ENCODE measurements at places on chromosomes 12 and 14.

- no peak for DNase-seq
These were observed 41.7 kb downstream of the LIN52 start for GRCh38 chr14:74126315-74127013.

DNA sequence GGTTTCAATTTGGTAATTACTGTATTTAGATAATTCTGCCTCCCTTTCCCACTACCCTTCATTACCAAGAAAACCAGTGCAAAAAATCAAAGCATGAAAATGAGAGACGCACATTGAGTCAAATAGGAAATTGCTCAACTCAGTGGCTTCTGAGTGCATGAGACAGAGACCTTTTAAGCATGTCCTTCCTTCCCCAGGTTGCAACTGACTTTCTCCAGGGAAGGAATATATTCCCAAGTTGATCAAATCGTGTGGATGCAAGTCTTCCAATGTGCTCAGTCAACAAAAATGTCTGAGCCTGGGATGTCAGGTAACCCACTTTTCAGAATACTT, 12.9 kb downstream of the BMP4 start:
- no peak for DNase-seq

GRCh38 chr12:66163289-66163688, 6.5 kb downstream of the TMBIM4 start:
- DNase-seq: no peak

- DNase-seq: no peak
These were observed 142.1 kb downstream of the GXYLT1 start for GRCh38 chr12:42002563-42002962.

DNA sequence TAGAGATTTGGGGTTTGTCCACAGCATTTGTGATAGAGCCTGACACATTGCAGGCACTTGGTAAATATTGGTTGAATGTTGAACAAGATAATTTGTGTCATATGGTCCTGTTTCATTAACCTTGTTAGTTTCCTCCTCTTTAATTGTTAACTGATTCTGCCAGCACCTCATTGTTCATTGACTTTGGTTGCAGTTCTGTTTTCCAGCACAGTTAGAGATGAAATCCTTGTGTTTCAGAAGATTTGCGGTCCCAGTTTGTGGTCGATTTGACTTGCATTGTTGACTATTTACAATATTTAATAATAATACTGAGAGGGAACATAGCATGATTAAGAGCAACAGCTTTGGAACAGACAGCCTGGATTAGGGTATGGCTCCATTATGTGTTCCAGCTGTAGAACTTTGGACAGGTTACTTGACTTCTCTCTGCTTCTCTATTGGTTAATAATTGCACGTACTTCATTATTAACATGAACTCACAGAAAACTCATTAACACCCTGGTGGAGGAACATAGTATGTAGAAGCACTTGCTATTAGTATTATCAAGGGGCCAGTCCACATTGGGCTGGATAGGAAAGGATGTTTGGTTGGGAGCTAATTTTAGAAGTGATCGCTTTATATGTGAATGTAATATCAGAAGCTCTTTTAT, 8.7 kb downstream of the DRAM1 start:
- DNase-seq: no peak

DNA sequence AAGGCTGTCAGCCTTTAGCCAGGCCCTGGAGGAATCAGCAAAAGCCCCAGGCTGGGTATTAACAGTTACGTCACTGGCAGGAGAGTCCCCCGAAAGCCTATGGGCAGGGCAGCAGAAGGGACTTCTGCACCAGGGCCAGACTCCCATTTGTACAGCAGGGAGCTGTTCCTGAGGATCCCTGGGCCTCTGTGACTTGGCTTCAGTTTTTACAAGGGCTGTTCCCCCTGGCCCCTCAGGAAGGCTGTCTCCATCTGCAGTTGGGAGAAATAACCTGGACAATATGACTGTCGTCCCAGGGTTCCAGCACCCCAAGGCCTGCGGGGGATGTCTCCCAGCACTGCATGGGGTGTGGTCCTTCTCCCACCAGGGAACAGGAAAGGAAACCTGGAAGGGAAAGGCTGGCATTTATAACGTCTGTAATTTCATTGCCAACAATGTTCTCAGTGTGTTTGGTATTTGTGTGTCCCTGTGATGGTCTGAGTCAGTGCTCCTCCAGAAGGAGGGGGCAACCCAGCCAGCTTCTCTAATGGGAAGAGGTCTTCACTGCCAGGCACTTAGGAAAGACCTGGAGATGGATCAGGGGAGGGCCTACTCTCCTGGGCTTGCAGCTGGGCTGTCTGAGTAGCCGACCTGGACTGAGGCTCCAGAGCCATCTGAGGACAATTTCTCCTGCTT, 42.4 kb downstream of the ERH start:
- peak; percentile 12 for DNase-seq

- no peak for DNase-seq
These were observed 193.3 kb downstream of the PHLDA1 start for GRCh38 chr12:75838309-75838708.

DNA sequence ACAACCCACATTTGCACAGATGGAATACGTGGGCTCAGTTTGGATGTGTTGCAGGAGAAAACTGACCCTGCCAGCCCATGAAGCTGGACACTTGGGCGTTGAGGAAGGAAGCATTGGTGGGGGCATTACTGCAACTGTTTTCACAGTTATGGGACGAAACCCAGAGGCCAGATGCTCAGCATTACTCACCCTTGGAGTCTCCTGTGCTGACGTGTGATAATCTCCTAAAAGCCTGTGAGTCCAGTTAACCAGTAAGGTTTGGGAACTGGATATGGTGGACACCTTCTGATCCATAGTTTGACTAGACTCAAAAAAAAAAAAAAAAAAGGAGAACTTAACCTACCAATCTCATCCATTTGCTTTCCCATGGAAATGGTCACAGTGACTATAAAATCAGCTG, 52.8 kb upstream of the EGLN3 start:
- DNase-seq: no peak

DNA sequence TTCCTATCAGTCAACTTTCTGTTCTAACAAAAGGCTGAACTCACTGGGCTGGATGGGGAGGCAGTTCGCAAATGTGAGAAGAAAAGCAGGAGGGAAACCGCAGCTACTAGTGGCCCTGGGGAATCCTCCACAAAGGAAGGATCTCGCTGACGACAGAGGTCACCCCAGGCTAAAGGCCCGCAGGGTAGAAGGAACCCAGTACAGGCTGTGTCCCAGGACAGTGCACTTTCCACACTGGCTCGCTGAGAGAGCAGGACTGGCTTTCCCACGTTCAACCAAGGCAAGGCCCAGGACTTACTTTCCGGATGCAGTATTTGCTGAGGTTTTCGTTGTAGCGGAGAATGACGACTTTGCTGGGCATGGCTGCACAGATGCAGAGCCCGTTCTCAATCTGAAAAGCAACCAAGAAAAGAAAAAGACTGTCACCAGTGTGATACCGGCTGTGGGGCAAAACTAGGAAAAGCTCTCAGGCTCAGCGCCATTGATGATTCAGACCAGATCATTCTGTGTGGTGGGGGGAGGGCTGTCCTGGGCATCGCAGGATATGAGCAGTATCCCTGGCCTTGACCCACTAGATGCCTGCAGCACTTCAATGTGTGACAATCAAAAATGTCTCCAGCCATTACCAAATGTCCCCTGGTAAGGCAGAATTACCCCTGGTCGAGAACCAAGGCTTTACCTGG, 36.3 kb downstream of the PRKAB1 start:
- DNase-seq: no peak

- DNase-seq: no peak
These were observed 14.8 kb upstream of the DYRK2 start for GRCh38 chr12:67633708-67634107.

DNA sequence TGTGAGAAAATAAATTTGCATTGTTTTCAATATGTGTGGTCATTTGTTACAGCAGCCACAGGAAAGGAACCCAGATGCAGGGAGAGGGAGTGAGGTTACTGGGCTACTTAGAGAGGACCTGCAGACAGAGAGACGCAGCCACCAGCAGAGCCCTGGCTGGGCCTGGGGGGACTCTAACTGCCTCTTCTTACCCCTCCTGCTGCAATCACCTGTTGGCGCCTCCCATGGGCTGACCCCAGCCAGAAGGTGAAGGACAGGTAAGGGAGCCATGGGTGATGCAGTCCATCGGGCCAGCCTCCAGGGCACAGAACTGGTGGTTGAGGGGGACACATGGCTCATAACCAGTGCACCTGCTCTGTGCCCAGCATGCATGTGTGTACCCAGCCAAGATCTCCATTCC, 15.8 kb upstream of the RBM19 start:
- no peak for DNase-seq

DNA sequence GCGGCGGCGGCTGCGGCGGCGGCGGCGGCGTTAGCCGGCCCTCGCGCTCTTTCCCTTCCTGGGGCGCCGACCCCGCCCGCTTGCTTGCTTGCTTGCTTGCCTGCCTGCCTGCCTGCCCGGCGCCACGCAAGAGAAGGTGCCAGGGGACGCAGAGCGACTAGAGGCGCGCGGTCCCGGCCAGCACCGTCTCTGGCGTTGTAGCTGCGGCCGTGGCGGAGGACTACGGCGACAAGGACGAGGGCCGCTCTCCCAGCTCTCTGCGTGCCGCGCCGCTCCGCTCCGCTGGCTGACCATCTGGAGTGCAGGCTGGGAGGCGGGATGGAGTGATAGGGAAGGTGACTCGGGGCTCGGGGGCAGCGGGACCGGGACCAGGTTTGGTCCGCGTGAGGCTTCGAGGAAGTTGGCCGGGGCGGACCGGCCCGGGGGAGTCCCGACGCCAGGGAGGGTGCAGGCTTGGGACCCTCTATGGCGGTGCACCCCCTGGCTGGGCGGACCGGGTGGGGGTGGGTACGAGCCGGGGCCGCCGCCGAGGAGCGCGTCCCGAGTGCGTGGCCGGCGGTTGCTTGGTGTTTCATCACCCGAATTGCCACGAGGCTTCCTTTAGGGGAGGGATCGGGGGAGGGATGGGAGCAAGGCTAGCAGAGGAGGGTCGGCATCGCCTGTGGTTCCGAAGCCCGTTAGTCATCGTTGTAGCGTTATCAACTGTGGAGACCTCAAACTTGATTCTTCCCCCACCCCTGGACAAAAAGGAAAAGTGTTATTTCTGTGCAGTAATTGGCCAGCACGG, 471 bp downstream of the XPOT start:
- peak; percentile 23 for DNase-seq

GRCh38 chr12:42468921-42469320, 120.6 kb downstream of the PRICKLE1 start:
- no peak for DNase-seq

DNA sequence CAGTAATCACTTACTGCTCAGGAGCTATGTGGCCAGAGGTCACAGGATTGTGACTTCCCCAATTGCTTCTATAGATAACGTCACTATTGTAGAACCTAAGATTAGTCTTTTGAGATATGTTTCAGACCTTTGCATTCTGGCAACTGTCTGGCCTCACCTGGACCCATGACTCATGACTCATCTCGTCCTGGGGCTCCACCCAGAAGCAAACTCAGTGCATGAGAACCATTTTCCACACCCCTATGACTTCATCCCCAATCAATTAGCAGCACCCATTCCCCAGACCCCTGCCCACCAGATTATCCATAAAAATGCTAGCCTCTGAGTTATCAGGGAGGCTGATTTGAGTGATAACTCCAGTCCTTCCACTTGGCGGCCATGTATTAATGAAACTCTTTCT, 186.9 kb downstream of the EMP1 start:
- no peak for DNase-seq

DNA sequence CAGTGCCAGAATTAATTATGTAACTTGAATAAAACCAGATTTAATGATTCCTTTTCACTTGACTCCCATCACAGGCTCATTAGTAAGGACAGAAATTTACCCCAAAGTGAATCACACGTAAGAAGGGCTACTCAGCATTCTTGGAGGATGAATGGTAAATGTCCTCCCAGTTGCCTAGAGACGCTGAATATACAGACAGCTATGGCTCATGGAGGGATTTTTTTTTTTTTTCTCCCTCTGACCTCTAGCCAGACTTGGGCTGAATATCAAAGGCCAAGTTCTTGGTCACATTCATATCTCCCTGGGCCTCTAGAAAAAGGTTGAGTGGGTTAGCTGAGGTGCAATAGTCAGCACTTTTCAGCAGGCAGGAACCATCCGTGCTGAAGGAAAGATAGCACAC, 77.5 kb downstream of the PHLDA1 start:
- DNase-seq: peak; percentile 99

DNA sequence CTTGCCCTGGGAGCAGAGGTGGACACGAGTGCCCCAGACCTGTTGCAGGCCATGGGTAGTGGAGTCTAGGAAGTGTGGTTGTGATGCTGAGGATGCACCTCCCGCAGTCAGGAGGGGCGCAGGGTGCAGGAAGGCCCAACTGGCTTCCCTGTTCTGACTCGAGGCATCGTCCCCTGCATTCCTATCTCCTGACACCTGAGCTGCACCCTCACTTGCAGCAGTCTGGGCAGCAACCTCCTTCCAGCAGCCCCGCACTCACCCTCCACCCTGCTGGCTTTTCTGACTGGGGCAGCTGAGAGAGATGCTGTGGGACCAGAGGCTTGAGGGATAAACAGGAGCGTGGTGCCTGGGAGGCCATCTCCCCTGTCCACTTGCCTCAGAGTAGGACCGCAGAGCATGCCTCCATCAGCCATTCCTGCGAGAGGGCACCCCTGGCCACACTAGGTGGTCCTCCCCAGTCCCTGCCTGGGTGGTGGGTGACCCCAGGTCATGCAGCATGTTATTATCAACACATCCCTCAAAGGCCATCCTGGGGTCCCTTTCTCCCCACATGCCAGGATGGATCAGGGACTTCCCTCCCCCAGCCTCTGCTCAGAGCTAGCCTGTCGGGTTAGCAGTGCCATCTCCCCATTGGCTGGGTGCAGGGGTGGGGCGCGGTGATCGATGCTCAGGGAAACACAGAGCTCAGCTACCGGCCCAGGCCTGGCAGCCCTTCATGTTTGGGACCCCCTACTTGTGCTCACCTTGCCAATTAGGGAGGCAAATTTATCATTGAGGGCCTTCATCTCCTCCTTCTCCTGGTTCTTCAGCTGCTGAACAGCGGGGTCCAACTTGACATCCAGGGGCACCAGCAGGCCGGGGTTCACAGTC, 719 bp downstream of the KRT80 start:
- no peak for DNase-seq

DNA sequence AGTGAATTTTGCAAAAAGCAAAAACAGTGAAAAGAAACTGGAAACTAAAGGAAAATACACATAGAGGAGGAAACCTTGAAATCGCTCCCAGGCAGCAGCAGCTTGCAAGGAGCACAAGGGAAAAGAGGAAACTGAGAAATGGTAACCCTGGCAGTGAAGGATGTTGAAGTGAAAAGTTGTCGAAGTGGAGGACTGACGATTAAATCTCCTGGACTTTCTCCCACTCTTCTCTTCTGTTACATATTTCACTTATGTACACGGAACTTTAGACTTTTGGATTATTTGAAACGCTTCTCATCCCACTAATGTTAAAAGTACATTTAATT, 388.8 kb upstream of the USP15 start:
- DNase-seq: no peak

DNA sequence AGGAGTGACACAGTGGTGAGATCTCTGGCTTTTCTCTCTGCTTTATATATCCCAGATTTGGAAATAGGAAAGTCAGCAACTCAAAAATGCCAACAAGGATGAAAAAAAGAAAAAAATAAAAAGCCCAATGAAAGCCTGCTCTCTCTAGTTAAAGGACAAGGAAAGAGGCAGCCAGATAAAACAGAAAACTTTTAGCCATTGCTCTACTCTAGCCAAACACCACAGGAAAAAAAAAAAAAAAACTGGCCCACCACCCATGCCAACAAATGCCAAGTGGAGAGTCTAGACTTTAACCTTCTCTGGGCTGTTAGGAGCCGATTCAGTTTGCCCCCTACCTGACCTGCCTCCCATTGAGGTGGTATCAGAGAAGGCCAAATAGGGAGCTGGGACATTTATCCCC, 222.3 kb upstream of the TMTC1 start:
- DNase-seq: no peak

- no peak for DNase-seq
These were observed 43.2 kb downstream of the TBK1 start for GRCh38 chr12:64494998-64495729.

- DNase-seq: no peak
These were observed 6.1 kb downstream of the SDR39U1 start for GRCh38 chr14:24436355-24437019.

All from retinal pigment epithelial cell (primary cell).